ENCODE measurements at places on chromosomes 2 and 18.

- DNase-seq, result peak; percentile 62
These were observed 276.1 kb upstream of the NCKAP5 start for GRCh38 chr2:133844214-133844892.

GRCh38 chr18:8856769-8857393 is 151.5 kb downstream of the MTCL1 start:
- no peak for DNase-seq

DNA sequence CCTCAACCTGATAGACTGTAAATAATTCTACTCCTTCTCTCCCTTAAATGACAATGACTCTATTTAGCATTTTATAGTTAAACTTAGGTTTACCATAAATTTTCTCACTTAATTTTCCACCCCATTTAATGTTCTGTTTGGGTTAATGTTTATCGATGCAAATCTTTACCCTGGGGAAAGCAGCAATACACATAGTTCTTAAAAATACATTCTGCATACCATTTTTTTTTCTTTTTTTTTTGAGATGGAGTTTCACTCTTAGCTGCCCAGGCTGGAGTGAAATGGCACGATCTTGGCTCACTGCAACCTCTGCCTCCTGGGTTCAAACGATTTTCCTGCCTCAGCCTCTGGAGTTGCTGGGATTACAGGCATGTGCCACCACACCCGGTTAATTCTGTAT is 14.0 kb downstream of the STAM2 start:
- DNase-seq, result no peak

- no peak for DNase-seq
These were observed 101.9 kb downstream of the NOL4 start for GRCh38 chr18:34122724-34123334.

DNA sequence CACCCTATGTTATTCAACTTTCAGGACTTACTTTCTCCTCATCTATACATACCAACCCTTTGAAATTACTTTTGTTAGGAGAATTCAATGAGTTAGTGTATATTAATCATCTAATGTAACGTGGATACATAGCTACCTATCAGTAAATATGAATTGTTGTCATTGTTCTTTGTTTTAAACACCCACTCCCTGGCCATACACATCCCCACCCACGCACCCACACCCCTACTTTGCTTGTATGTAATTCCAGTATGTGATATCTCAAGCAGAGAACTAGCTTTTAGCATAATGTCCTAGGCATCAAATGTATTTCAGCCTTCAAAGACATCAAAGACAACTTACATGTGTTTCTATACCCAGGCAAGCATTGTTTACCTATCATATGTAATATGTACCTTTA is 129.2 kb downstream of the MAP4K4 start:
- no peak for DNase-seq

DNA sequence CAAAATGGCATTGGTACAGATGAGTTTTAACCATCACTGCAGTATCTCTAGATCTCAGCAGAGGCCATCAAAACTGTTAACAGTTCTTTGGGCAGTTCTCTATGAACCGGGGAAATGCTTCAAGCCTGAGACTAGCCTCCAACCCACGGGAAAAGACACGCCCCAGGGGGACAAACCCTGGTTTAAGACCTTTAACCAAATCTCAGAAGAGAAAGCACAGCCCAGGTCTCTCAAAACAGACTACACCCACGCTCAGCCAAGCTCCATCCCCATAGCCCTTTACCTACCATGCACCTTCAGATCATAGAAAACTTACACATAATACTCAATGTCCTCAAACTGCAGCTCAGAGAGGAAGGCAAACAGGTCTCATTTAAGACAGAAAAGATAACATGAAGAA is 78.3 kb downstream of the TMEM163 start:
- no peak for DNase-seq

- DNase-seq, result no peak
These were observed 39.8 kb upstream of the EVA1A start for GRCh38 chr2:75600461-75601011.

GRCh38 chr2:119028327-119029174 is 86.6 kb downstream of the MARCO start:
- DNase-seq, result no peak

GRCh38 chr18:77373730-77374445 is 124.2 kb downstream of the GALR1 start:
- no peak for DNase-seq

GRCh38 chr2:74542978-74543377 is 10.8 kb downstream of the LOXL3 start:
- DNase-seq, result no peak

- no peak for DNase-seq
These were observed 1579.0 kb upstream of the NXPH2 start for GRCh38 chr2:140359056-140359771.

DNA sequence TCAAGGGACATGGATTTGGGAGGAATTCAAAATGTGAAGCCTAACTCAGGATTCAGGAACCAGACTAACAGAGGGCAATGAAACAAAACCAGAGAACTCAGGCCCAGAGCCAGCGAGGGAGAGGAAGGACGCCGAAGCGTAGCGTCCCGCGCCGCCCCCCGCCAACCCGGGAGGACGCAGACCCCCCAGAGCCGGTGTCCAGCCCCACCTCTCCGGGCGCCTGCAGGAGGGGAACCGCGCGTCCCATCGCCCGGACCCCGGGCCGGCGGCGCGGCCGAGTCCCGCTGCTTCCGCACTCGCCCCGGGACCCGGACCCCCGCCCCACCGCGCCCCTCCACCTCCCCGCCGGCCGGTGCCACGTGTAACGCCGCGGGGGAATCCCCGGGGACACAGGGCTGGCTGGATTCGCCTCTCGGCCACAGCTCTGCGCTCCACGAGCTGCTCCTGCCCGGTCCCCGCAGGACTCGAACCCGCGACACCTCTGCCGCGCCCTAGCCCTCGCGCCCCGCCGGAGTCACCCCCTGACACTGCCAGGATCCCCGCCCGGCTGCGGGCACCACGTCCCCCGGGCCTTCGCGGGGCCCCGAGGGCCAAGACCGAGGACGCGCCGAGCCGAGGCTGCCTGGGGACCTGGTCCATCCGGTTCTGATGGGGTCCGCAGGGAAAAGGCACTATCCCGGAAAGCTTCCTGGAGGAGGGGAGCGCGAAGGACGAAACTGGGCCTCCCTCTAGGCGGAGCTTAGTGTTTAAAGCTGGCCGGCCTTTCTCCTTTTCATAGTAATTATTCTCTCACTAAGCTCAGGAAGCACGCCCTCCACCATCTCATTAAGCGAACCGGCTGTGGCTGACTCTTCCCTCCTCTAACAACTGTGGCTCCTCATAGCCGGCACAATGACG is 40.4 kb upstream of the FAM124B start:
- no peak for DNase-seq

GRCh38 chr2:63680455-63680854 is 91.7 kb downstream of the MDH1 start:
- DNase-seq, result no peak

GRCh38 chr2:101286684-101287083 is 21.8 kb downstream of the RNF149 start:
- no peak for DNase-seq

DNA sequence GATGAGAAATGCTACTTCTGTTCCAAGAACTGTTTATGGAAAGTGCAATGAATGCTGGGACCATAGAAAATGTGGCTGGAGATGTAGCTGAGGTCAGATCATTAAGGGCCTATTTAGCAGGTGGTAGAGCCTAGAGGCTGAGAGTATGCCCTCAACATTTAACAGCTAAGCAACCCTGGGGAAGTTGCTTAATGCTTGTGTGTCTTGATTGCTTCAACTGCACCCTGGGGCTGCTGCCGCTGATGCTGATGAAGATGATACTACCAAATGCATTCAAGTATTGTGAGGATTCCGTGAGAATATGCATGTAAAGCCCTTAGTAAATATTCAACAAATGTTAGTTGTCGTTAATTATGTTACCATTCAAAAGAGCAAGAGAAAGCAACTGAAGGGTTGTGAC is 273.2 kb downstream of the BCL11A start:
- DNase-seq, result no peak

- DNase-seq, result no peak
These were observed 272.2 kb downstream of the NDUFA10 start for GRCh38 chr2:239752951-239753350.

Data from left cardiac atrium (tissue), 4 donors.